ENCODE measurements at places on chromosomes 1 and 21.

GRCh38 chr1:71324671-71325267 lies 243.9 kb upstream of the ZRANB2 start:
- no peak overlapping the region for H3K4me3 ChIP-seq
- DNase-seq: no peak
- no peaks in the 10 kb centered on the region for H3K4me1 ChIP-seq

- no peaks in the 10 kb centered on the region for H3K36me3 ChIP-seq
- no peaks in the 10 kb centered on the region for H3K4me1 ChIP-seq
- H3K27me3 ChIP-seq: no peaks in the 10 kb centered on the region
These were observed 189.7 kb downstream of the KCNH1 start for GRCh38 chr1:210944252-210944651.

DNA sequence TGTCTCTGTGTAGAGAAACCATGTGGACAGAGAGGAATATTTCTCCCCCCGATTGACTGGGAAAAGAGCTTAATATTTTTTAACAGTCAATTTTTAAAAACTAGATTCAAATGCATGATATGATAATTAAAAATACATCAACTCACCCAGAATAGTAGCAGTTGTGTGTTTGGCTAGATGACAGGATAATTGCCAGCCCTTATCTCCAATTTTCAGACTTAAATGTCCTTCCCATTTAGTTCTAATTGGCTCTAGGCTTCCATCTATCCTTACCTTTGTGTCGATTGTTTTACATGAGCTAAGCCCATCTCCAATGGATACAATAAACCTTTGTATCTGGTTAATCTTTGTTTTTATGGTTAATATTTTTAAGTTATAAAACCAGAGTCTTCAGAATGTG lies 23.9 kb upstream of the KIAA0040 start:
- no peaks in the 10 kb centered on the region for H3K36me3 ChIP-seq
- H3K4me1 ChIP-seq: peaks cover 11% of the 10 kb centered on the region
- no peak for DNase-seq
- no peak overlapping the region for H3K27ac ChIP-seq

DNA sequence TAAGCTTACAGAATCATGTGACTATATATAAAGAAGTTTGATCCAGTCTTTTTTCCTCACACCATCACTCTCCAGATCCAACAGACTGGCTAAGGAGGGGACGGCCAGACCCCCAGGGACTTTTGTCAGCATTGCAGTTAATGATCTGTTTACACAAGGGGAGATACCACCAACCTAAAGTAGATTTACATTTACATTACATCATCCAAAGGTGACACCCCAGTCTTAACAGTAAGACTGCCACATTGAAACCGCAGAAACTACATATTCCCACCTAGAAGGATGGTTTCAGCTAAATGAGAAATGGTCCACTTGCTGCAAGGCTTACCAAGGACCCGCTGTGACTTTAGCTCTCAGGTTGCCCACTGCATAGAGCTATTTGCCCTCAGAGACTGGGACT lies 3.4 kb downstream of the RCAN1 start:
- no peak for DNase-seq
- no peaks in the 10 kb centered on the region for H3K36me3 ChIP-seq

DNA sequence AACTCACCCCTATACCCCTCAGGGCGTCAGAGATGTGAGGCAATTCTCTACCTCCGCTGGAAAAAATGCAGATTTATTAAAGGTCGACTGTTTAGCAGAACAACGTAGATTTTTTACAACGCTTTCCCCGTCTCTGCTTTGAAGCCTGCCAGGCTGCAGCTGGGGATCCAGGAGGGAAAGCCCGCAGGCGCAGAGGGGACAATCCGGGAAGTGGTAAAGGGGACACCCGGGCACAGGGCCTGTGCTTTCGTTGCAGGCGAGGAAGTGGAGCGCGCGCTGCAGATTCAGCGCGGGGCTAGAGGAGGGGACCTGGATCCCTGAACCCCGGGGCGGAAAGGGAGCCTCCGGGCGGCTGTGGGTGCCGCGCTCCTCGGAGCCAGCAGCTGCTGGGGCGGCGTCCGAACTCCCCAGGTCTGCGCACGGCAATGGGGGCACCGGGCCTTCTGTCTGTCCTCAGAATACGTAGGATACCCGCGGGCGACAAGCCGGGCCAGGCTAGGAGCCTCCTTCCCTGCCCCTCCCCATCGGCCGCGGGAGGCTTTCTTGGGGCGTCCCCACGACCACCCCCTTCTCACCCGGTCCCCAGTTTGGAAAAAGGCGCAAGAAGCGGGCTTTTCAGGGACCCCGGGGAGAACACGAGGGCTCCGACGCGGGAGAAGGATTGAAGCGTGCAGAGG lies 5.5 kb downstream of the SIM2 start:
- DNase-seq: no peak
- H3K27me3 ChIP-seq: no peaks in the 10 kb centered on the region
- no peak overlapping the region for H3K27ac ChIP-seq
- peaks cover 36% of the 10 kb centered on the region for H3K4me1 ChIP-seq
- H3K4me3 ChIP-seq: no peak overlapping the region

GRCh38 chr1:69055194-69055593 lies 512.5 kb upstream of the LRRC7 start:
- no peak for DNase-seq
- H3K4me3 ChIP-seq: no peak overlapping the region
- H3K4me1 ChIP-seq: no peaks in the 10 kb centered on the region
- H3K36me3 ChIP-seq: no peaks in the 10 kb centered on the region

- H3K36me3 ChIP-seq: peaks cover 33% of the 10 kb centered on the region
- peak; percentile 89 for DNase-seq
- H3K4me3 ChIP-seq: peak within 1 kb of the TSS; percentile 95
- peaks cover 8% of the 10 kb centered on the region for H3K27me3 ChIP-seq
- peaks cover 42% of the 10 kb centered on the region for H3K4me1 ChIP-seq
These were observed at the start of gene PHGDH for GRCh38 chr1:119711804-119712341. PHGDH (plus strand) TSS chr1:119711934; CDS start chr1:119712023, 89 bp downstream.

DNA sequence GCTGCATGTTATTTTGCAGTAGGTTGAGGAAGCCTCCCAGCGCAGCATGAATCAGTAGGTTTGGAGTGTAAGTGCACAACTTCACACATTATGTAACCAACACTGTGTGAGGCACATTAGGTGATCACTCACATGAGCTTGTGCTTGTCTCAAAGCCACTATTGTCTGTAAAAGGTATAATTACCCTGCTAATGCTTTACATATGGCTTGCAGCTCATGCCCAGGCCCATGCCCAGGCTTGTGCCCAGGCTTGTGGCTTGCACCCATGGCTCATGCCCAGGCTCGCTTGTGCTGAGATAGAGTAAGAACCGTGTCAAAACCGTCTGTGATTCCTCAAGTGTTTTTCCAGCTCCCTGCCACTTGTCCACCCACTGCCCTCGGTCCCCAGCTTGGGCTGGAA lies 596.3 kb downstream of the LTN1 start:
- H3K27ac ChIP-seq: no peak overlapping the region
- no peak for DNase-seq
- H3K4me3 ChIP-seq: no peak overlapping the region
- H3K36me3 ChIP-seq: no peaks in the 10 kb centered on the region

DNA sequence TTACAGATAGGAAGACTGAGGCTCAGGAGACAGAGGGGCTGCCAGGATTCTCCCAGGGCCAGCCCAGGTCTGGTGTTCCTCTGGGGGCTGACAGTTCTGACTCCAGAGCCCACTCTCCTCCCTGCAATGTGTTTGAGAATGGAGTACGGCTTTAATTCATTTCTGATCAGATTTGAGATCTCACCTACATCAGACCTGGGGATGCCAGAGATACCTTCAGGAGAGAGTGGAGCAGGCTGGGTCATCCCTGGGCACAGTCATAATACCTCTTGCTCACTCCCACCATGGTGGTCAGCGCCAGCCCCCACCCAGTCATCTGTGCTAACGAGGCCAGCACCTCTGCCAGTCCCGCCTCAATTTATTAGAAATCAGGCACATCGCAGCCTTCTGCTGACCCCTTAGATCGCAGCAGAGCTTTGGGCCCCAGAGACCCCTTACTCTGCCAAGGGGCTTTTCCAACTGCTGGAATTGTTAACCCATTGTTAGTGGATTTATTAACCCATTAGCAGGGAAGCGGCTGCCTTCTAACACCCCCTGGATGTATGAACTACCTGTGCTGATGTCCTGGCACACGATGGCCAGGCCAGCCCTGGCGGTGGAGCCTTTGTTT lies 352.1 kb downstream of the MATN1 start:
- H3K4me3 ChIP-seq: no peak overlapping the region
- no peak overlapping the region for H3K27ac ChIP-seq
- peaks cover 6% of the 10 kb centered on the region for H3K27me3 ChIP-seq
- DNase-seq: no peak
- H3K4me1 ChIP-seq: no peaks in the 10 kb centered on the region

DNA sequence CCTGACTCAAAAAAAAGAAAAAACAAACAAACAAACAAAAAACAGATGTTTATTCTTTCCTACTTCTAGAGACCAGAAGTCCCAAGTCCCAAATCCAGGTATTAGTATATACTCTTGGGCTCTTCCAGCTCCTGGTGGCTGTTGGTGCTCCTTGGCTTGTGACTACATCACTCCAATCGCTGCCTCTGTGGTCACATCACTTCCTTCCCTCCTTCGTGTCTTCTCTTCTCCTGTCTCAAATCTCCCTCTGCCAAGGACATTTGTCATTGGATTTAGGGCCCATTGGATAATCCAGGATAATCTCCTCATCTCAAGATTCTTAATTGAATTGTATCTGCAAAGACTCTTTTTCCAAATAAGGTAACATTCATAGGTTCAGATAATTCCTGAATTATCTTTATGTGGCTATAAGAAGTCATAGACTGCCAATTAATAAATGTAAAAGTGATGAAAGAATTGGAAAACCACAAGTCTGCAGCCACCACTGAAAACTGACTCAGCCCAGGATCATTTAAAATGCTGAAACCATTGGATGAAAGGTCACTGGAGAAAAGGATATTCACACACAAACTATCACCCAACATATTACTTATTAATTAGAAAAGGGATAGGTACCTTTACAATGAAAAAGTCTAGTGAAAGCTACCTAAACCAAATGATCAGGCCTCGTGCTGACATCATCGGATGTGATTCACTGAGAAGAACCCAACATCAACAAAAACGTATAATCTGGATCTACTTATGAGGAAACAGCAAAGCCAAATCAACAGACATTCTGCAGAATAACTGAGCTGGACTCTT lies 67.1 kb downstream of the ZNF281 start:
- H3K27ac ChIP-seq: no peak overlapping the region
- no peaks in the 10 kb centered on the region for H3K36me3 ChIP-seq
- H3K4me1 ChIP-seq: no peaks in the 10 kb centered on the region
- no peak overlapping the region for H3K4me3 ChIP-seq
- no peaks in the 10 kb centered on the region for H3K27me3 ChIP-seq

GRCh38 chr1:168698453-168698852 lies 30.6 kb downstream of the DPT start:
- H3K4me1 ChIP-seq: no peaks in the 10 kb centered on the region
- no peak overlapping the region for H3K4me3 ChIP-seq
- no peaks in the 10 kb centered on the region for H3K36me3 ChIP-seq
- H3K27ac ChIP-seq: no peak overlapping the region
- no peak for DNase-seq

GRCh38 chr1:6981595-6981994 lies 196.3 kb downstream of the CAMTA1 start:
- no peak for DNase-seq
- H3K27ac ChIP-seq: no peak overlapping the region
- peaks cover 4% of the 10 kb centered on the region for H3K27me3 ChIP-seq

DNA sequence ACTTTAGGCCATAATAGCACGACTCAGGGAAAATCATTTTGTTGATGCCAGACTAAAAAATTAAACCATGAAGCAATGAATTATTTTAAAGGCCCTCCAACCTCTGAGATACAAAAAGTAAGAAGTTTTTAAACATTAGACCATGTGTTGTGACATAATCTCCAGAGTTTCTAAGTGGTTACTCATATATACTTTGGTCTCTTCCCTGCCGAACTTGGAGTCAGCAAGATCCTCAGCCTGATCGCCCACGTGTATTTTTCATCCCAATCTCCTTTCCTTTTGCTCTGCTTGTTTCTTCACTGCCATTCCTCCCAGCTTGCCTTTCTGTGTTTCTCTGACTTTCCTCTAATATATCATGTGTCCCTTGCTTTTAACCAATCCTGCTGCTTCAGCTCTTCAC lies 3.8 kb downstream of the ARV1 start:
- peaks cover 14% of the 10 kb centered on the region for H3K36me3 ChIP-seq
- H3K27me3 ChIP-seq: no peaks in the 10 kb centered on the region
- H3K27ac ChIP-seq: no peak overlapping the region
- no peak overlapping the region for H3K4me3 ChIP-seq
- peaks cover 27% of the 10 kb centered on the region for H3K4me1 ChIP-seq

DNA sequence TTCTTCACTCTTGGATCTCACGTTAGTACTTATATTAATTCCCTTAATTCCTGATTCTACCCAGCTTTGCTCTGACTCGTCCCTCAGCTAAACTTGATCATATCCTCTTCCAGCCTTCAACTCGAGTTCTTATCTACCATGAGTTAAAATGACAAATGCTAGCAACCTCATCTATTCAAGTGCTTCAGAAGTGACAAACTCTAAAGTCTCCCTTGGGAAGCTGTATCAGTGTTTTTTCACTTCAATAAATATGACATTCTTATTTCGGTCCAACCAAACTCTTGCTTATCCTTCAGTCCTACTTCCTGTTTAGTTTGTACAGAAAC lies 75.3 kb downstream of the FOXJ3 start:
- no peaks in the 10 kb centered on the region for H3K27me3 ChIP-seq
- H3K36me3 ChIP-seq: peaks cover 30% of the 10 kb centered on the region
- peaks cover 45% of the 10 kb centered on the region for H3K4me1 ChIP-seq
- DNase-seq: no peak

DNA sequence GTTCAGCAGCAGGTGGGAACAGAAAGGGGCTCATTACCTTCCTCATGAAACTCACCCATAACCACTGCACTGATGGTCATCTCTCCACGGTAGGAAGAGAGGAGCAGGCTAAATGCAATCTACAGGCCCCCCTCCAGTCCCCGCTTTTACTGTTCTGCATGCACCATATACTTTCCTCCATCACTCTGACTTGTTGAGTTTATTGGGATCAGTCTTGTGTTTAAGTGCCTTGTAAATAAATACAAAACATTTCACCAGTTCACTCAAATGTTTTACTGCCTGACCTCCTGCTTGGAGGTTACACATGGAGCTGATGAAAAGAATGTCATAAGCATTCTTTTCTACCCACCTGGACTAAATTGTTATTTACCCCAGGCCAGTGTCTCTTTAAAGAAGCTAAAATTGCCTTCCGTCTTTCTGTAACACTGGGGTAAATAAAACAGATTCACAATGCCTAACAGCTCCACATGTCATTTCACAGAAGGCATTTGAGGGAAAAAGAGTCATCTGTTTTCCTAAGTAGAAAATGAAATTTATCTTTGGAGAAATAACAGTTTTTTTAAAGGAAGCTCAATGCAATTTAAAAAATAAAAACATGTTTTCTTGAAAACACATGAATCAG lies 30.7 kb downstream of the PTPN14 start:
- no peaks in the 10 kb centered on the region for H3K4me1 ChIP-seq

All from DND-41 (cell line).